Cardiac muscle cell (in vitro differentiated cells and primary cell): ENCODE measurements at places on chromosomes 4 and X.

DNA sequence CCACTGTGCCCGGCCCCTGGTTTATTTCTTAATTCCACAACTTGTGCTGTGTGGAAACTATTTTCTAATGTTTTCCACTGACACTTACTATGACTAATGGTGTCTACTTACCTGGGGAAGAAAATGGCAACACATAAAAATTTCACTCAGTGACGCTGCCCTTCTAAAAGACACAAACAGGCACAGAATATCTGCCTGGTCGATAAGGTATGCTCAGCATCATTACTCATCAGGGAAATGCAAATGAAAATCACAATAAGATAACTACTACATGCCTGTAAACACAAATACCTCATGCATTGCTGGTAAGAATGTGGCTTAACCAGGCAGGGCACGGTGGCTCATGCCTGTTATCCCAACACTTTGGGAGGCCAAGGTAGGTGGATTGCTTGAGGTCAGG is 61.6 kb downstream of the UBE2K start:
- peaks cover 39% of the 10 kb centered on the region for H3K36me3 ChIP-seq
- H3K27me3 ChIP-seq = no peaks in the 10 kb centered on the region
- no peaks in the 10 kb centered on the region for H3K4me1 ChIP-seq
- no peak for DNase-seq

DNA sequence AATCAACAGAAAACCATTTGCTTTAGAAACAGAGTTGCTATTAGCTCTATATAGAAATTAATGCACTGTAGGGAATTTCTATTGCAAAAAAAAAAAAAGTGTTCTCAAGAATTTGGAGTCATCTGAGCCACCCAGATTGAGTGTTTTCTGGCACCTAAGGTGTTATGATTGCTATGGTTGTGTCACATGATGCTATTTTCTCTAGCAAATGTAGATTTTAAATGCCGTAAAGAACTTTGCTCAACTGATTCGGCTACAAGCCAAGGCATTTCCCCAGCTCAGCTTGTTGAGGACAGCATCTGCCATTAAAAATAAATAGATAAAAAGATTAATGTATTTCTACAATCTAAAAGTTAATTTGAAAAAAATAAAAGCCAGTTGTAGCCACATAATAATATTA is 712.8 kb downstream of the FAT4 start:
- no peak overlapping the region for H3K27ac ChIP-seq
- H3K4me1 ChIP-seq = no peaks in the 10 kb centered on the region
- no peaks in the 10 kb centered on the region for H3K36me3 ChIP-seq
- DNase-seq = no peak
- no peak overlapping the region for H3K4me3 ChIP-seq
- H3K27me3 ChIP-seq = no peaks in the 10 kb centered on the region

DNA sequence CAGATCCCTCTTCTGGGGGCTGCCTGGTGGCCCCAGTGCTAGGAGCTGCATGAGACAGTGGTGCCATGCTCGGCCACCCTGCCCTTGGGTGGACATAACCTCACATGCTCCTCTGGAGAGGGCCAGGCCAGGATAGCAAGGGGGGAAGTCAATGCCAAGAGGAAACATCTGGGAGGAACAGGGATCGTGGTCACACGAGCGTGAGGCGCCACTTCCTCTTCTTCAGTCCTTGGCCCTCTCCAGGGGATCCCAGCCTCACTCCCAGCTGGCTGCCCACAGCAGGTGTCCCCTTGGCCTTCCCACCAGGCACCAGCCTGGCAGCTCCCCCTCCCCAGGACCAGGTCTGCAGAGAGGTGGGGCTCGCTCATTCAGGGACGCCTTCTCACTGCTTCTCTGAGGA is 28.6 kb downstream of the TBC1D14 start:
- H3K27ac ChIP-seq = no peak overlapping the region
- DNase-seq = no peak
- no peak overlapping the region for H3K4me3 ChIP-seq
- peaks cover 8% of the 10 kb centered on the region for H3K4me1 ChIP-seq
- H3K36me3 ChIP-seq = no peaks in the 10 kb centered on the region
- no peaks in the 10 kb centered on the region for H3K27me3 ChIP-seq

DNA sequence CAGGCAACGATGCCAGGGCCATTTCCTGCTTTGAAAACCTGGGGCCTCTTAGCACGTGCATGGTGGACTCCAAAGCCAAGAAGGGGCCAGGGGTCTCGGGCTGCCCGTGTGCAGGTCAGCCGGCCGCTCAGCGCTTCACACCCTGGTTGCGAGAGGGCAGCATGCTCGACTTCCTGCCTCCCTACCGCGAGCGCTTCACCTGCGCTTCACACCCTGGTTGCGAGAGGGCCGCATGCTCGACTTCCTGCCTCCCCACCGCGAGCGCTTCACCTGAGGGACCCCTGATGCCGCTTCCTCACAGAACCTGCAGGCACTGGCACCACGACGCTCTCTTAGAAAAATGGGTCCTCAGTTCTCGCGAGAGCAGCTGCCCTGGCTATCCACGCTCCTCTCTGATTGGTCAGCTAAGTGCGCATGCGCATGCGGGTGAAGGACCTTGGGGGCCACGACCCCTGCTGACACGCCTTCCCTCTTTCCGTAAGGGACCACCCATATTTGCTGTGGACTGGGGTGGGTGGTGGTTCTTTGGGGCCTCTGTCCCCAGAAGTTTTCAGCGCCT is at the start of gene FAM9A:
FAM9A (minus strand) TSS at position 343 of the 559 bp plus-strand sequence. CDS start 1,212 bp downstream, outside the sequence.
- no peaks in the 10 kb centered on the region for H3K36me3 ChIP-seq
- no peak for DNase-seq
- H3K4me1 ChIP-seq = no peaks in the 10 kb centered on the region
- H3K27ac ChIP-seq = no peak within 1 kb of the TSS
- no peaks in the 10 kb centered on the region for H3K27me3 ChIP-seq
- no peak within 1 kb of the TSS for H3K4me3 ChIP-seq

GRCh38 chrX:130878350-130879341 is 24.4 kb downstream of the ENOX2 start:
- H3K36me3 ChIP-seq = no peaks in the 10 kb centered on the region
- no peak overlapping the region for H3K27ac ChIP-seq
- peaks cover 25% of the 10 kb centered on the region for H3K4me1 ChIP-seq
- no peak overlapping the region for H3K4me3 ChIP-seq

- H3K27ac ChIP-seq = peak overlapping the region; percentile 63
- H3K27me3 ChIP-seq = no peaks in the 10 kb centered on the region
- DNase-seq = no peak
- no peak overlapping the region for H3K4me3 ChIP-seq
Observed at GRCh38 chr4:140019619-140020347, 134.2 kb downstream of the MAML3 start.
